ENCODE measurements at places on chromosomes 7 and 10. TPM values are rescaled to one million over a fixed set of nuclear protein-coding genes. Genes with fewer than 3 reads are reported as not detected.

Gene PPP1R17
- not detected for total RNA-seq

DNA sequence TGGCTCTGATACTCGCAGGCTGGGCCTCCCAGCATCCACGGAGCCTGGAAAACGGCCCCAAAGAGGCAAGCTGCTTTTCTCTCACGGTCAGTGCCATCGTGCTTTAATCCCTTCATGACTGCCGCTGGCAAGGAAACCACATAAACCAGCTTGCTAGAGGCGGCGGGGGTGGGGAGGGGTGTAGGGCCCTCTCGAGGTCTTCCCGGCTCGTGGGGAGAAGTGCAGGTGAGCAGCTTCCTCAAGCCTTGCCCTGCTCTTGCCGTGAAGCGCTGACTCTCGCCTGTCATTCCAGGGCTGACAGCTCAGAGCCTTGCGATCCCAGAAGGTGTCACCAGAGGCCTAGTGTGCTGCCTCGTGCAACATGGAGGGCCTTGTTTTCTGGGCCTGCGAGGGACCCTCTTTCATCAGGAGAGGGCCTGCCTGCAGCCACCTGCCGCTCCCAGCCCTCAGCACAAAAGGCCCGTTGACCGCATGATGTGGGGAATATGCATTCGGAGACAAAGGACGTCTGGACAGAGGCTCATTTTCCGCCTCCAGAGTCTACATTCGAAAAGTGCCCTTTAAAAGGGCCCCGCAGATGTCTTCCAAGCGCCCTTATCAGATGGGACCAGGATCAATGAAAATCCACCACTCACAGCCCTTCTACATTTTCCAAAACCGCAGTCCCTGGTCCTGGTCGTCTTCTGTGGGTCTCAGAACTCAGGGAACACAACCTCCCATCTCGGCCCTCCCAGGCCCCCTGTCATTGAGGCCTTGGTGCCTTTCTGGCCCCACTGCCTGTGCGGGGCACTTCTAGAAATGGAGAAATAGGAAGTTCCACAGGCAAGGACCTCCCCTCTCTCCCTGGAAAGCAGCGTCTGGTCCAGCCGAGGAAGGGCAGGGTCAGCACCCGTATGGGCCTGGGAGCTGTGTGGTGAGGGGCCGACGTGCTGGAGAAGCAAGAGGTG, 58.7 kb downstream of the ZRANB1 start:
- DNase-seq = no peak

DNA sequence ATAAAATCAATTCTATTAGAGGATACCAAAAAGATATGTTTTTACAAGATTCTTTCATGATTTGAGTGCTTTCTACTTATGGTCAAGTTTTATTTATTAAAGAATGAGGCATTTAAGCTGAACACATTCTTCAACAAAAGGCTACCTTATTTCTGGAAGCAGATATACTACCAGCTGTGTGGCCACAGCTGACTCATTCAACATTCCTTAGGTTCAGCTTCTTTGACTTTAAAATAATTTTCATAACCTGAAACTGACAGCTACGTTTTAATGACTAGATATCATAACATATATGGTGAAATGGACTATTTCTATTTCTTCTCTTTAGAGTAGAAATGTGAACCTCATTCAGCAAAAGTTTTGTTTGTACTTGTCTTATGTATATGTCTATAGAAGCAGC, 414.2 kb upstream of the SEMA3C start:
- peak; percentile 46 for DNase-seq

- DNase-seq = no peak
Observed at GRCh38 chr7:99835189-99835588, 7.4 kb downstream of the CYP3A43 start.

DNA sequence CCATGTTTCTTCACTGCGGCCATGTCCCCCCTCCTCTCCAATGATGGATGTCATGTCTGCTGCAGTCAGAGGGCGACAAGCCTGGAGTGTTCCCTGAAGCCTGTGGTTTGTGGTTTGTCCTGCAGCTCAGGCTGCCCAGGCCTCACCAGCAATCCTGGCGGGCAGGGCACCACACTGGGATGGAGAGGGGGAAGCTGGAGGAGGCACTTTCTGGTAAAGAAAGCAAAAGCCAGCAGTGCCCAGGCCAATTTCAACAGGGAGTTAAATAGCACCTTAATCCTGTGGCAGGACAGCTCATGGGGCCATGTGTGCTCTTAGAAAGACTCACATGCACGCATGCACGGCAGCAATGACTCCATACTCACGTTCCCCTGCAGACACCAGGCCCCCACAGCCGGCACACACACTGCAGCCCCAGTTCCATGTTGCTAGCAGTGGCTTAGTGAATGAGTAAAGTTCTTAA, 158.3 kb downstream of the EGFR start:
- no peak for DNase-seq

DNA sequence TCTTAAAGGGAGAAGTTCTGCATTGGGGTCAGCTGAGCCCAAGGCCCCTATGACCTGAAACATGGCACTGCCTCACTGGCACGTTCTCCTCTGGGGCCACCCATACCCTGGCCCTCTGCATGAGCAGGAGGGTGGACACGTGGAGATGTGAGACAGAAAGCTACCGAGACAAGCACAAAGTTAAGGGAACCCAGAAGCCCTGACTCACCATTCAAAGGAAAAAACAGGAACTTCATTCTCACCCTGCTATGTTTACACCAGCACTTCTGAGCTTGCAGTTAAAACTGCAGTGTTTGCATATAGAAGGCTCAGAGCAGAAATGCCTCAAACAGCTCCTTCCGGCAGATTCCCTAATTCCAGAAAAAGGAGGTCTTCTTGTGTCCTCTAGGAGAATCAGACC, 41.7 kb downstream of the DENND11 start:
- DNase-seq = no peak

All from PC-3 (cell line).